ENCODE measurements at places on chromosomes 3 and 15.

DNA sequence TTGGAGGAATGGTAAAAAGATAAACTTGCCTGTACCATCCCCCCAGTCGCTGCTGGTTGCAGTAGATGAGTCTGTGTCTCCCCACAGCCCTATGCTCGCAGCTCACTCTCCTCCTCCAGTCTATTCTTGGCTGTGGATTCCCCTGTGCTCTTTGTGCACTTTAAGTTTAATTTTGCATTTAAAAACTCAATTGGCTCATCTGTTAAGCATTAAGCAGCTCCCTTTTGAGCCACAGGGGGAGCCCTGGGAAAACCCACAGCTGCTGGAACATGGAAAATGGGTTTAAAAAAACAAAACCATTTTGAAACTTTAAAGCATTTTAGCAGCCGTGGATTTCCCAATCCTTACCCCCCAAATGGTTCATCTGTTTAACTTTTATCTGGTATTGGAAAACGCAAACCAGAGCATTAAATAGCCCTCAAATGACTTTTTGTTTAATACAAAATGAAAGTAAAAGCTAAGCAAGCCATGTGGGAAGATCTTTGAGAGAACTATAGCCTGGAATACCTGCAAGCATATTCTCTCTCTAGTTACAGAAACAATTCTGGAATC is 536.9 kb downstream of the ZIC1 start:
- no peak for DNase-seq

DNA sequence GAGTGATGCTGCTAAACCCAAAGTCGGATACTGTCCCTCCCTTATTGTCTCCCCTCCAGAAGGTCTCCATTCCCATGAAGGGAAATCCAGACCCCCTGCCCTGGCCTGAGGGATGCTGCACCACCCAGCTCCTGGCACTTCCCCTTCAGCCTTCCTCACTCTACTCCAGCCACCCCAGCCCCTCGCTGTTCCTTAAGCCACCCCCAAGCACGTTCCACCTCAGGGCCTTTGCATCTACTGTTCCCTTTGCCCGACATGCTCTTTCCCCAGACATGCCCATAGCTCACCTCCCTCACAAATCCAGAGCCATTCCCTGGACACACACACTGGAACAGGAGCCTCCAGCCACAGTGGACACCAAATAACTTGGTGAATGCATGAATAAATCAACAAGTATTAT is 8.1 kb downstream of the WNT7A start:
- no peak for DNase-seq

DNA sequence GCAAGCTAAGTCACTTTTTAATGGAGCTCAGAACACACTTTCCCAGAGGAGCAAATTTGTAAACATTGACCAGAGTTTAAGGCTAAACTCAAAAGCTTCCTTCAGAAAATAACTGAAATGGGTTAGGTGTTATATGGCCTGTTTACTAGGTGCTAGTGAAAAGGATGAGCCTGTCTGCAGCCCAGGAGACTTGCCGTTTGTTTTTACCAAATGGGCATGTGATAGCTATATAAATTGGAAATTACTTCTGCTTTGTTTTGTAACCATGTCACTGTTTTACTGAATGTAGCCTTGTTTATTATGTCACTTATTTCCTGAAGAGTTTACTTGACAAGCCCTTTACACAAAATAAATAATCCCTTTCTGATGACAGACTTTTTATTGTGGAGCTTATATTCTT is 109.4 kb upstream of the THSD4 start:
- DNase-seq, result no peak

DNA sequence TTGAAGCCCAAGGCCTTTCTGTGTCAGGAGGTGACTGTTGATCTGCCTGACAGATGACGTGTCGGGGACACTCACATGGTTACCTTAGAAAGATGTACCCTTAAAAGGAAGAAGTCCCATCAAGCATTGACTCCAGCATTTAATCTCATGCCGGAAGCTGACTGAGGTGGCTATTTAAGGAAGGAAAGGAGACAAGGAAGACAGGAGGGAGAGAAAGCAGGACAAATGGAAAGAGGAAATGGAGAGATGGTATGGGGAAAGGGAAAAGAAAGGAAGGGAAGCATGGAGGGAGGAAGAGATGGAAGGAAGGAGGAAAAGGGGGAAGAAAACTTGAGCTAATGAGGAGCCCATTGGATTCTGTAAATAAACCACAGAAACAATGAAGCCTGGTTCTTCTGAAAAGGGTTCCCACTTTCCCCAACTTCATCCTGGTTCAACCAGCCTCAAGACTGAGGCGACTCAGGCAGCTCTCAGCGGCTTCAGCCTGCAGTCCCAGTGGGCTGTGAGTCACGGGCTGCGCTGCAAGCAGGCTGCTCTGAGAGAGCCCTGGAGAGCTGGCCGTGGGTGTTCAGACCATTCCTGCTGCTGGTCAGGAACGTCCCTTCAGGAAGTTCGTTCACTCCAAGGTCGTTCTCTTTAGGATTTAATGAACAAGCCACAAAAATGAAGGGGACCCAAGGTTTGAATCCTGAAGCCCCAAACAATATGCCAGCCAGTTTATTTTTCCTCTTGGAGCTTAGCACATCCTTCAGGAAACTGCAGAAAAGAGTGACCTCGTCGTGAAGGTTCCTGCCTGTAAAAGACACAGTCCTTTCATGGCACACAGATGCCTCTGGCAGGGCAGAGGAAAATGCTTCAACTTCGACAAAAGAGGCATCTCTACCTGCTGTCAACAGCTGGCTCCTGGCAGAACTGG is 69.6 kb upstream of the THBS1 start:
- DNase-seq, result no peak

- DNase-seq, result no peak
Measured at GRCh38 chr3:62793946-62794345, 81.3 kb downstream of the CADPS start.

- DNase-seq, result no peak
Measured at GRCh38 chr3:135532021-135532420, 433.5 kb upstream of the PPP2R3A start.

DNA sequence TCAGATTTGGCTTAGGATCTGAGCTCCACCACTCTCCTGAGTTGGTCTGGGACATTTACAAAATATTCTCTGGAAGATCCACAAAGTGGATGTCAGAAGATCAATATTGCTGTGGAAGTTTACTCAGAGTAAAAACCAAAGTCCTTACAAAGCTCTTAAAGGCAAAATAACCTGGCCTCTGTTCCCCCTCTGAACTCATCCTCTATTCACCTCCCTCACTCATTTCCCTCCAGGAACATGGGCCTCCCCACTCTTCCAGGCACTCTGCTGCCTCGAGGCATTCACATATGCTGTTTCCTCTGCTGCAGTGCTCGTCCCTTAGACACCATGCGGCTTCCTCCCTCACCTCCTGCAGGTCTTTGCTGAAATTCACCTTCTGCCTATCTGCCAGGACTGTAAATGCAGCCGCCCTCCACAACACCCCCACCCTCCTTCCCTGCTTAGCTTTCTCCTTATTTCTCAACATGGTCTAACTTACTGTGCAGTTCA is 19.1 kb upstream of the CCDC174 start:
- no peak for DNase-seq

DNA sequence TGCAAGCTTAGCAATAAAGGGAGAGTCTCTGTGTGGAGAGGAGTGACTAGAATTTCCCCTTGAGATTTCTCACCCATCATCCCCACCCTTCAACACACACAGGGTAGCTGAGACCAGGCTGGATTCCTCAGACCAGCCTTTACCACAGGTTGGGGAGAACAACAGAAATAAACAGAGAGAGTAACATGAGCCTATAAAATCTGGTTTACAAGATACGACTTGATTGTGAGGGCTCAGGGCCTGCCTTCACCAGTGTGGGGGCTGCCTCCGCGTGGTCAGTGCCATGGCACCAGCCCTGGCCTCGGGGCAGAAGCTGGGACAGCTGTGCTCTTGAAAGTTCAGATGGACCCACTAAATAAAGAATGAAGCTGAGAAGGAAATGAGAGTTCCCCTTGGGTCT is 14.6 kb upstream of the MAGEF1 start:
- DNase-seq, result no peak

DNA sequence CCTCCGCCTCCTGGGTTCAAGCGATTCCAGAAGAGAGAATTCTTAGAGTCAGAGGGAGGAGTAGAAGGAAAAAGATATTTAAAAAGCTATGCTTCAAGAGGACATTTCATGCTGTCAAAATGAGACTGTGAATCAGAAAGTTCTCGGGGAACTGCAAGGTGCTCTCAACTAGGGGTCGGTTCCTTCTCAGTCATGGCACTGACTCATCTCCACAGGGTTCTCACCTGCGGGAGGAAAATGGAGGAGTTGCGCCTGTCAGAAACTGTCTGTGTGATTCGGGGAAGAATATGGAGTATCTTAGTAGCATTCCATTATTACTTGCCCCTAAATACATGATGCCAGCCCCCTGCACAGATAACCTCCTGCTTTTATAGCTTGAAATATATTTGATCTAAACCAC is 47.4 kb downstream of the APH1B start:
- DNase-seq, result no peak

GRCh38 chr3:188975600-188976314 is 196.0 kb upstream of the TPRG1 start:
- DNase-seq, result no peak

GRCh38 chr15:70190965-70191364 is 93.2 kb upstream of the TLE3 start:
- DNase-seq, result no peak

DNA sequence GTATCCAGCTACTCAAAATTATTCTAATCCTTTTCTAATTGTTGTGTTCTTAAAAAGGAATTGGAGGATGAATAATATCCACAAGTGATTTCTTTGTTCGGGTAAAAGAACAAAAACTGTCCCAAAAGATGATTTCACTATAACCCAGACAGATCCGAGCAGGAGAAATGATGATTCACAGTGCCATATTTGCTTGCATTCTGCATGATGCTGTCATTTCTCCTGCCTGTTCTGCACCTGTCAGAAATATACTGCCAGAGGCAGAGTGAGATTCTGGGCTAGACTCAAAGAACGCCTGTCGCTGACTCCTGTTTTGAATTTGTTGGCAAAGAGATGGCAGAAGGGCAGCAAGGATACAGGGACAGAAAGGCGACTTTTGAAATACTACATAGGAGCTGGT is 34.7 kb upstream of the SLC24A5 start:
- DNase-seq, result no peak

- no peak for DNase-seq
Measured at GRCh38 chr3:7733933-7734332, 767.7 kb upstream of the LMCD1 start.

DNA sequence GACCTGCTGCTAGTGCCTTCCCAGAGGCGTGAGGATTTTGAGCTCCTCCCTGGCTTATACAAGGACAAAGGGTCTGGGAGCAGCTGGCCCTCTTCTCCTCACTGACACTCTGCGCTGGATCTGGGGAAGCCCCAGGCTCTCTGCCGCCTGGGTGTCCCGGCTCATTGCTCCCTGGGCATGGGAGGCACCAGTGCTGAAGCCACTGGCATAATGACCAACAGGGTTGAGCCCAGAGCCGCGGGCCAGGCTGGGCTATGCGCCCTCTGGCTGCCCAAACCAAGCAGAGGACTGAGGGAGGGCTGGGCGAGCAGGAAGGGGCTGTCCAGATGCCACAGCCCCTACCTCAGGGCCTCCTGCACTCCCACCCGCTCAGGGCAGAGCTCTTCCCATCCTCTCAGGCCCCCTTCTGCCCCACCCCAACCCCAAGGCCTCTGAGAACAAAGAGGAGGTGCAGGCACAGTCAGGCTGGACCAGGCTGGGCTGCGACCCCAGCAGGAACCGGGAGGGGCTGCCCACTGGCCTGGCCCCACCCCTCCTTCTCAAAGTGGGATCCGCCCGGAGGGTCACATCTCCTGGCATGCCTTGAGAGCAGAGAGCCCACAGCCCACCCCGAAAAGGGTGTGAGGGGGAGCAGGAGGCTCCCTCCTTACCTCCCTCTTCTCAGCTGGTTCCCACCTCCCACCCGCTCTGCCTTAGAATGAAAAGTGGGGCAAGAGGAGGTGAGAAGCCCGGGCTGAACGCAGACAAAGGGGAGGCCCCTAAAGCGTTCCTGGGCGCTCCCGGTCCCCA is 1.6 kb downstream of the LINGO1 start:
- DNase-seq, result no peak

DNA sequence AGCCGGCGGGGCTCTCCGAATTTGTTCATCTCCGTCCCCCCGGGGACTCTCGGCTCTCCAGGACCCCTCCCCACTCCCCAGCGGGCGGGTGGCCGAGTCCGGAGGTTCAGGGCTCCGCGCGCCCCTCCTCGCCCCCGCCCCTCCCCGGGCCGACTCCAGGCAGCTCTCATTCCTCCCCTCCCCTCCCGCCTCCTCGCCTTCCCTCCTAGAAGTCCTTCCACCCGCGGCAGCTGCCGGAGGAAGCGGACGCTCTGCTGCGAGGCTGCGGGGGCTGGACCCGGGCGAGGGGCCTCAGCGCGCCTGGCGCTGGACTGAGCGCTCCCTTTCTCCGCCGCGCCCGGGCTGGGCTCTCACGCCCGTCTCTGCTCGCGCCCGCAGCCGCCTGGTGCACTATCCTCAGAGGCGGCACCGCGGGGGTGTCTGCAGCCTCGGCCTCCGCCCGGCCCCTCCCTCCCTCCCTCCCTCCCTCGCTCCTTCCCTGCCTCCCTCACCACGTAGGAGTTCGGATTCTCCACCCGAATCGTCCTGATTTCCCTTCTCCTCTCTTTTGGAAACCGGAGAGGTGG is at the start of gene ROBO2:
Gene ROBO2 (plus strand): TSS at position 494 of the 566 bp plus-strand sequence. CDS start 687 bp downstream, outside the sequence.
- no peak for DNase-seq

GRCh38 chr15:60441331-60441730 is 37.6 kb downstream of the ICE2 start:
- DNase-seq, result no peak

DNA sequence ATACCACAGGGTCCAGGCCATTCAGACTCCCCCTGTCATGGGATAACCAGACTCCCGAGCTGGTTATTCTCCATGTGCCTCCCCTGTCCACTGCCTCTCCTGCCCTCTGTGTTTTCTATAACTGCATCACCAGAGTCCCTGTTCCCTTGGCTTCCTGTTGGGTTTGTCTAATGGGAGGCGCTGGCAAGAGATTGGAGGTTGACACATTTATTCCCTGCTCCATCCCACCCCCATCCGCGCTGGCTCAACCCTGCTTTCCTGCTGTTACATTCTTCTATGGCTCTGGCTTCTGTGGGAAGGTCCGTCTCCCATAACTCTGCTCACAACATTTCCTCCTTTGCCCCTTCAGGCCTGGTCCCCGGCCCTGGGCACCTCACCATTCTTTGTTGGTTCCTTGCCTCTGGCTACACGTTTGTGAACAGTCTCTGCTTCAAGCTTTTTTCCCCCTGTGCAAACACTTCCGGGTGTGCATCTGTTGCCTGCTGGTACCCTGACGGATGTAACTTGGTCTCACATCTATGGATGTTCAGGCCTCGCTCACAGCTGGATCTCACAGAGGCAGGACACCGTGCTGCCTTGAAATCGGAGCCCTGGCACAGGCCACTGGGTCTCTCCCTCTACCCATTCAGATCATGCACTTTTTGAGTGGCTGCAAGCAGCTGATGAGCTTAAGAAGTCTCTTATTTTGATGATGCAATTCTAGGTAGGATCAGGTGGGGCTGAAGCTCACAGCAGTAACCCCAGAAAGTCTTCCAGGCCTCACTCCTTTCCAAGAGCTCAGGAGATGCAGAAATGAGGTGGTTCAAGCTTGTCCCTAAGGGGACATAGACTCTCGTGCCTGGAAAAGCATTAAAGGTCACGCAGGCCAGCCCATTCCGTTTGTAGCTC is 68.6 kb upstream of the ATP13A3 start:
- no peak for DNase-seq

- no peak for DNase-seq
Measured at GRCh38 chr3:111045564-111045963, 26.1 kb upstream of the NECTIN3 start.

GRCh38 chr15:74461847-74462511 is 1.0 kb upstream of the UBL7 start:
- DNase-seq, result no peak

GRCh38 chr15:75204340-75205063 is 2.8 kb downstream of the C15orf39 start:
- peak; percentile 61 for DNase-seq

- no peak for DNase-seq
Measured at GRCh38 chr15:100307241-100308212, 34.2 kb downstream of the ADAMTS17 start.

Measured in activated CD4-positive, CD25-positive, alpha-beta regulatory T cell (primary cell).